Activated T-cell treated with anti-CD3 and anti-CD28 coated beads, Interleukin-2, amount 50 U/mL, for 48 hours (primary cell): ENCODE measurements at places on chromosomes 12 and 14.

- DNase-seq: no peak
These were observed 23.4 kb downstream of the PRKAB1 start for GRCh38 chr12:119691202-119691810.

DNA sequence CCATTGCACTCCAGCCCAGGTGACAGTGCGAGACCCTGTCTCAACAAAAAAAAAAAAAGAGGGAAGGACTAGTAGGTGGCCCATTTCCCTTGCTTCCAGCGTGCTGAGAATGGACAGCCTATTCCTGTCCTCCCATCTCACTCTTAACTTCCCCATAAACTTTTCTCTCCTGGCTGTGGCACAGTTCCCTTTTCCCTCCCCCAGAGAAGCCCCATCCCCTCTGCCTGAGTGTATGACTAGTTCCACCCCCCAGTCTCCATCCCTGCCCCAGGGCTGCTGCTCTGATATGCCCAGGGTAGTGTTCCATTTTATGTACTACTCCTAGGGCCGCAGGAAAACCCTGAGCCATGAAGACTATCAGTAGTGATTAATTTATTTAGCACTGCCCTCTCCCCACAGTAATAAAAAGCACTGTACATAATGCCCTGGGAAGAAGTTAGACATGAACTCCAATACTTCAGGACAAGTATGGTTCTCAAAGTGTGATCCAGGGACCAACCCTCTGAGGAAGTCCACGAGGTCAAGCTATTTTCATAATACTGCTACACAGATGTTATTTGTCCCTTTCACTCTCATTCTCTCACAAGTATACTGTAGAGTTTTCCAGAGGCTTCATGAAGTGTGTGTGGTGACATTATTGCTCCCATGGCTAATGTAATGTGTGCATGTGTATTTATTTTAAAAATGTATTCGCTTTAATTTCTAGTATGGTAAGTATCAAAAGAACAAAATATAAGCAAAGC, 11.5 kb upstream of the CHD4 start:
- DNase-seq: no peak

GRCh38 chr14:78197051-78197450, 26.9 kb downstream of the NRXN3 start:
- no peak for DNase-seq

- no peak for DNase-seq
These were observed 452.6 kb downstream of the ZFP36L1 start for GRCh38 chr14:68340262-68340661.

DNA sequence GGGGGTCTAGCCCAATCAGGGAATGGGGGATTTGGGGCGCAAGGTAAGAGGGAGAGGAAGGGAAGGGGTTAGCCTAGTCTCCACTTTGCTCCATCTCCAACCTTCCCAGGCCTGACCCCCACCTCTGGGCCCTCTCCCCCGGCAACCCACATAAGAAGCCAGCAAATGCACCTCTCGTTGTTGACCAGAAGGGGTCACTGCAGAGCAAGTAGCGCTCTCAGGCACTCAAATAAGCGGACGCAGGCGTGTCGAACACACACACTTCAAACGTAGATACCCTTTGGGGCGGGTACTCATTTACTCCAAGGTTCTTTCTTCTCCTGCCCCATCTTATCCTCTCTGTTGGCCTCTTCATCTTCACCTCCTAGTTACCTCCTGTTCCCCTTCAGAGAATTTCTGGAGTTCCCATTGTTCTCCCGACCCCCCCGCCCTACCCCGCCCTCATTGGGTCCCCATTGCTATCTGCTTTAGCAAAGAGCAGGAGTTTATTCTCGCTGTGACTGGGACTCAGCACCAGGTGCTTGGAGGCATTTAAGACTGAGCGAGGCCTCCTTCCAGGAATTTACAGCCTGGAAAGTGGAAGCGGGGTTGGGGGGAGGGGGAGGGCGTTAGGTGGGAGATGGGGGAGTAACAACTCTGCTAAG, 1.5 kb upstream of the SRRM4 start:
- peak; percentile 29 for DNase-seq

GRCh38 chr12:121792607-121793439, 665 bp downstream of the RHOF start:
- peak; percentile 77 for DNase-seq

DNA sequence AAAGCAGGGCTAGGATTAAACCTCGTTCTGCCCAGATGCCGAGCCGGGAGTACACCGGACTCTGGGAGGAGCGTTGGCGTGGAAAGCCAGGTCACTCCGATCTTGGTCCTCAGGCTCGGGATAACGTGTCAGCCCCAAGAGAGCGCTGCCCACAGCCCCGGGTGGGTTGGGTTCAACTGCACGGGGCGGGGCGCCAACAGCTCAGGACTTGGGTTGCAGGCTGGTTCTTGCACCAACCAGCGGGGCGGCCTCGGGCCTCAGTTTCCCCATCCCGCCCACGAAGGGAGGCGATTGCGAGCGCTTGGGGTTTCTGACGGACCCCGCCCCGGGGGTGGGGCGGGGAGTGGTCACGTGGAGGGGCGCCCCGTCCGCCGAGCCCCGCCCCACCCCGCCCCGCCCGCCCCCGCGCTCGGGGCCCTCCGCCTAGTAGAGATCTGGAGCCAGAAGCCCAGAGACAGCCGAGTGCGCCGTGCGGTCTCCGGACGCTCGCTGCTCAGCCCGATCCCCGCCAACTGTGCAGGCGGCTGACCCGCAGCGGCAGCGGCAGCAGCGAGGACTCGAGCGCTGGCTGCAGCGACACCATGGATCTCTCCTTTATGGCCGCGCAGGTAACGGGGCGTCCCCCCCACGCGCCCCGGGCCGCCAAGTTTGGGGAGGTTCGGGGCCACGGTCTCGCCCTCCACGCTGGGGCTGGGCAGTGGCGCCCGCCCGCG, at the start of gene C14orf132:
Gene C14orf132 (plus strand): TSS at position 443 of the 713 bp plus-strand sequence. CDS start 139 bp downstream, at position 582.
- DNase-seq: peak; percentile 69
